ENCODE measurements at places on chromosomes 7 and 10. TPM values are rescaled to one million over a fixed set of nuclear protein-coding genes. Genes with fewer than 3 reads are reported as not detected.

The FBXL15 gene
- 5.1 TPM for total RNA-seq

The SEMA4G gene
- 1.9 TPM for total RNA-seq

The ADARB2 gene
- not detected for total RNA-seq

The NXPH1 gene
- total RNA-seq, result not detected

The TES gene
- total RNA-seq, result 102 TPM

The GIMAP6 gene
- 171 TPM for total RNA-seq

The UNCX gene
- total RNA-seq, result not detected

The PRSS37 gene
- not detected for total RNA-seq

The MYL10 gene
- not detected for total RNA-seq

The STK31 gene
- 0.33 TPM for total RNA-seq

The ITPRID1 gene
- not detected for total RNA-seq

The DHTKD1 gene
- total RNA-seq, result 21.8 TPM

The GLI3 gene
- total RNA-seq, result 3.6 TPM

The PILRA gene
- 0.38 TPM for total RNA-seq

The SPDYE6 gene
- 0.33 TPM for total RNA-seq

The CFAP43 gene
- not detected for total RNA-seq

The RPS24 gene
- total RNA-seq, result 2,056 TPM

The AKR1B15 gene
- not detected for total RNA-seq

The VSTM4 gene
- under 0.01 TPM for total RNA-seq

The ARHGAP22 gene
- total RNA-seq, result 53.2 TPM
